ENCODE measurements at places on chromosomes 16 and 17.
A peak's percentile ranks its signal among the peaks of the same experiment; 100 is the strongest.

GRCh38 chr16:86327321-86327720 is 183.0 kb upstream of the FOXF1 start:
- DNase-seq = no peak

GRCh38 chr16:81484908-81485624 is 40.5 kb downstream of the CMIP start:
- DNase-seq = no peak

DNA sequence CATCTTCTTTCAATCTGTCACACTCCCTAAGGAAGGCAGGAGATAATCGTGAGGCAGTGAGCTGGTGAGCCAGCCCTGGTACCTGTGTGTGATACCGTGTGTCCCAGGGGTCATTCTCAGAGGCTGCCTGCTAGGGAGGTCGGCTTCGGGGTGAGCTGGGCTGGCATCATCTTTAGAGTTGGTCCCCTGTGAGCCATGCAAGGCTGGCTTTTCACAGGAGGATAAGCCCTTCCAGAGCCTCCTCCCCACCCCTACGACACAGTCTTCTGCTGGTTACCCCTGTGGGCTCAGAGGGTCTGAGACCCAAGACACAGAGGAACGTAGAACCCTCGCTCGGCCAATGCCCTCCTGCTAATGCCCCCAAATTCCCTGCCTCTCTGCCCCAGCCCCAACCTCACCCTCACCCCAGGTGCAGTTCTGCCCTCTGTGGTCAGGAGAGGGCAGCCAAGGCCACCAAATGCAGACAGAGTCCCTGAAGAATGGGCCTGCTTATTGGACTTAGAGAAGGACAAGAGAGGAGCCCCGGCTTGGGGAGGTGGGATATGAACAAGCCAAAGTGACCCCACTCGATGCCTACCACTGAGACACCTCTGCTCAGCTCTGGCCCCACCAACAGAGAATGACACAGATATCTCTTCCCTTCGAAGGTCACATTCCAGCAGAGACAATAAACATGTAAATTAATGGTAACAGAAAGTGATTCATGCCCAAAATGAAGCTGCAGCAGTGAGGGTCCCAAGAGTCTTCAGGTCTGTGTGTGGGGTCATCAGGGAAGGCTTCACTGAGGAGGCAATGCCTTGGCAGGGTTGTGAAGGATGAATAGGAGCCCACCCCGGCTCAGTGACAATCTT is 80.8 kb upstream of the CCL1 start:
- DNase-seq = no peak

GRCh38 chr16:66035096-66035495 is 331.4 kb upstream of the CDH5 start:
- no peak for DNase-seq

GRCh38 chr17:66855204-66855603 is 20.3 kb downstream of the CACNG5 start:
- no peak for DNase-seq

DNA sequence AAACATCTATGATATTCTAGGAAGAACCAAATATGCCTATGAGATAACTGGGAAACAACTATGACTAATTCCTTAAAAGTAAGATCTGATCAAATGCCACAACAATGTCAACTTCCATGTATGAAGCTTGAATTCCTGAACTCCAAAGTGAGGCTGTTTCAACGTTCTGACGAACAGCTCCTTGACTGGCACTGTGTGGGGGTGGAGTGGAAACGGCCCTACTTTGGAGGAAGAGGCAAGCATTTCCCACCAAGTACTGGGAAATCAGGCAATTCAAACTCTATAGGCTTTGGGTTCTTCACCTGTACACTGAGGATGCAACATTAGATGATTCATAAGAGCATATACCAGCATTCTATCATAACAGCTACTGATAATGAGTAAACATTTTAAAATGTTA is 187.2 kb downstream of the CDK5R1 start:
- no peak for DNase-seq

GRCh38 chr16:51815523-51815922 is 664.5 kb upstream of the SALL1 start:
- DNase-seq = no peak

- peak; percentile 16 for DNase-seq
Observed at GRCh38 chr17:35612924-35613521, 25.9 kb downstream of the AP2B1 start.

GRCh38 chr17:4537451-4538235 is 17.5 kb downstream of the MYBBP1A start:
- DNase-seq = no peak

DNA sequence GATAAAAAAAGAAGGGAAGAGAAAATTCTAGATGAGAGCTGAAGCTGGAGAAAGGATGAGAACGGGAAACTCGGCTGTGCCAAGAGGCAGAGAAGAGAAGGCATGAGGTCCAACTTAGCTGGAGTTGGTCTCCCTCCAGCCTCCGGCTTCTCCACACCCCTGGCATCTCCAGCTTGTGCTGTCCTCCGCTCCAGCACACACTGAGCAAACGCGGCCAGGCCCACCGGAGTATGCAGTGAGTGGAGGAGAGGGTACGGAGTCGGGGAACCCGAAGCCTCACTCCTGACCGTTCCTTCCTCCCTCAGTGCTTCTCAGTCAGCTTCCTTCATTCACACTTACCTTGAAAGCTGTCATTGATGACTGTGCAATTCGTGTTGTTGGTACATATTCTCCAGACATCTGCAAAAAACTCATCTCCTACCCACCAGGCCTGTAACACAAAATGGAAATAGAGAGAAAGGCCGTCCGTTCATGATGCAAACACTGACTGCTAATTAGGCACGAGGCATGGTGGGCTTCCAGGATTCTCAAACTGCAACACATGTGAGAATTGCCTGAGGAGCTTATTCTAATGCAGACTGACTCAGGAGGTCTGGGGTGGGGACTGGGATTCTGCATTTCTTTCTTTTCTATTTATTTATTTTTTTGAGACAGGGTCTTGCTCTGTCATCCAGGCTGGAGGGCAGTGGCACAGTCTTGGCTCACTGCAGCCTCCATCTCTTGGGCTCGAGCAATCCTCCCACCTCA is 37.0 kb downstream of the EMP2 start:
- no peak for DNase-seq

GRCh38 chr17:49567104-49567521 is 8.6 kb upstream of the NXPH3 start:
- DNase-seq = no peak

GRCh38 chr16:11699234-11699894 is 31.1 kb downstream of the SNN start:
- DNase-seq = no peak

DNA sequence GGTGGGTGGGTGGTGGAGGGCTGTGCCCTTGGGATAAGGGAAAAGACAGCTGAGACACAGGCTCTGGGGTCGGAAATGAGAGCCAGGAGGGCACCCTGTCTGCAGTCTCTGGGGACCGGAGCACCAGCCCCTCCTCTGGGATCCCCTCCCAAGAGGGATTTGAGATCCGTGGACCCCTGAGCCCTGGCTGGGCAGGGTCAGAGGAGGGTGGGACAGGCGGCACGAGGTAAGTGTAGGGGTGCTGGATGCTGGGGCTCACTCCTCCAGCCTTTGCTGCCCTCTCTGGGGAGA is 425 bp downstream of the SGSH start:
- no peak for DNase-seq
